ENCODE measurements at places on chromosomes 5 and 9.

DNA sequence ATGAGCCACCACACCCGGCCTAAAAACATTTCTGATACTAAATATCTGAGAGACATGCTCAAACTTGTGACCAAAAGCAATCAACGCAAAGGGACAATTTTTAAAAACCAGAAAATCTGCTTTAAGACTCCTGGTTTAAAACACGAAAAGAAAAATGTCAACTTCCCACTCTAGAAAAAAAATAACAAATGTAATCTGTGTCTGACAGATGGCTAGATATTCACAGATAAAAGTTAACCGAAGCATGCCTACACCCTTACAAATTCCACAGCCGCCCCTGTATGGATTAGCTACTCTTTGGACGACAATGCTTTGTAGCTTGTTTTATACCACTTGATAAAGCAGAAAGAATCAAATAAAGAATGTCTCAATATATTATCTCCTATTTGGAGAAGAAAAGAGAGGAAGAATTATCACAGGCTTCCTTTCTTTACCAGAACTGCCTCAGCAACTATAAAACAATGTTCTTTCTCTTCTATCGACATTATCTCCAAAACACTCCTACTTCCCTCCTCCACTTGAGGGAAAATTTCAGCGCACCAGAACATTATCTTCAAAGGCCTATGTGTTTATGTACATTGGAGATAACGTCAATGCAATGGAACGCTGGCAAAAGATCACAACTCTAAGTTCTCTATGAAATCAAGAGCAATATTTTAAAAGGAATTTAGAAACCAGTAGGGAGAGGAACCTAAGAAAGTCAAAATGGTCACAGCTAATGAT, 26.2 kb downstream of the CEMIP2 start:
- DNase-seq, result no peak

DNA sequence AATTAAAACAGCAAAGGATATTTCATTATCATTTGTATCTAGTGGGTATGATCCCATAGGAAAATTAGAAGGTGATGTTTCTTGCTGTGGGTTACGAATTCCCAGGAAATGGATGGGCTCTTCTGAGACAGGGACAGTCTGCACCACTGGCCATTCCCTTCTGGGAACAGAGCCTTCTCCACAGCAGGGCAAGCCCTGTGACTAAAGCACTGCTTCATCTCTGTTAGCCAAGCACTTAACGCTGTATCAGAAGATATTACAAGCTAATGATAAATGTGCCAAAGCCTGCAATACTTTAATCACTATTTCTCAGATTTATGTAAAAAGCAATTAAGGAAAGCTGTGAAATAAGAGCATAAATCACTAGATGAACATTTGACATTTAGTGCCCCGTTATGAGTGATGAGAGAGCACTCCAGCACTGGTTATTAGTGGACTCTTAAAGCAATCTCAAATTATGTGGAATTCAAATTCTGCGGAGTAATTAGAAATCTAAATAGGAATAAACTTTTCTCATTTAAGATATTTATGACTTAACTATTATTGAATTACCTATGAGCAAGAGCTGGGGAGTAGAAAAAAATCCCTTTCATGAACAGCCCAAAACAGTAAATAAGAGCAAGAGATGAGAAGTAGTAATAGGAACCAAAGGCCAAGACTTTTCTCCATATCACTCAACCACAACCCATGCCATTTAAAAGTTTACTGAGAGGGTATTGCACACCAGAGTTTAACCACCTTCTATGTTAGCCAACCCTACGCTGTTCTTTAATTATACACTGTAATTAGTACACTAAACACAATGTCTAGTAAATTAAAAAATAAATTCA, 49.2 kb downstream of the FAM240B start:
- DNase-seq, result no peak

DNA sequence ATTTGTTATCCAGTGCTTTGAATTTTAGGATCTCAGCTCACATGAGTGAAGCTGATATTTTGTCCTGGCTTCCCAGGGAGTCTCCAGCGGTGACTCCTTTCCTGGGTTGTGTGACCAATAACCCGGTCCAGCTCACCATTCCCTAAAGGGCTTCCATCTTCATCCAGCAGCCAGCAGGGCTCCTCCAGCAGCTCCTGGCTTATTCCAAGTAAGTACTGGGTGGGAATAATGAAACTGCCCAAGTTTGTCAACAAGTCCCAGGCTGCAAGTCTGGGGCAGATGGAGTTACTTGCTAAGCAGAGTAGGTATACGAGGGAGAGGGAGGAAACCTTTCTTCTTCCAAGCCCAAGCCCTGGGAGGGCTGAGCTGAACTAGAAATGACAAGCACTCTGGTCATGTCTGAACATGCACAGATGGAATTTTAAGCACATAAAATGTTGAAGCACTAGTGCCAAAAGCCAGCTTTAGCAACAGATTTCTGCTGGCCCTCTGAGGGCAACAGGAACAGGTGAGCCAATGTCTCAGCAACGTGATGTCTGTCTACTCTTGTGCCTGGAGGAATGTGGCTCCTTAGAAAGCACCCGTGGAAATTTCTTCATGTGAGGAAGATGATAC, 153.7 kb upstream of the DAPK1 start:
- DNase-seq, result no peak

- DNase-seq, result no peak
Observed at GRCh38 chr5:176884571-176884890, 14.6 kb downstream of the HK3 start.

GRCh38 chr5:149164731-149165130, 23.4 kb downstream of the ABLIM3 start:
- DNase-seq, result no peak

GRCh38 chr5:77770293-77771005, 5.7 kb downstream of the TBCA start:
- no peak for DNase-seq

DNA sequence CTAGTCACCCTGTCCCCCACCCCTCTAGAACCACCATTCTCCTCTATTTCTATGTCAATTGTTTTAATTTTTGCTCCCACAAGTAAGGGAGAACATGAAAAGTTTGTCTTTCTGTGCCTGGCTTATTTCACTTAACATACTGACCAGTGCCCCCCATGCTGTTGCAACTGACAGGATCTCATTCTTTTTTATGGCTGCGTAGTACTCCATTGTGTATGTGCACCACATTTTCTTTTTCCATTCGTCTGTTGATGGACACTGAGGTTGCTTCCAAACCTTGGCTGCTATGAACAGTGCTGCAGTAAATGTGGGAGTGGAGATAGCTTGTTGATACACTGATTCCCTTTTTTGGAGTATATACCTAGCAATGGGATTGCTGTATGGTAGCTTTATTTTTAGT, 7.4 kb upstream of the TERT start:
- no peak for DNase-seq

GRCh38 chr5:143771189-143771588, 40.8 kb upstream of the HMHB1 start:
- no peak for DNase-seq

GRCh38 chr9:26210338-26210851, 532.2 kb upstream of the TUSC1 start:
- DNase-seq, result no peak

GRCh38 chr5:54900984-54901725, 84.2 kb downstream of the ESM1 start:
- DNase-seq, result no peak

DNA sequence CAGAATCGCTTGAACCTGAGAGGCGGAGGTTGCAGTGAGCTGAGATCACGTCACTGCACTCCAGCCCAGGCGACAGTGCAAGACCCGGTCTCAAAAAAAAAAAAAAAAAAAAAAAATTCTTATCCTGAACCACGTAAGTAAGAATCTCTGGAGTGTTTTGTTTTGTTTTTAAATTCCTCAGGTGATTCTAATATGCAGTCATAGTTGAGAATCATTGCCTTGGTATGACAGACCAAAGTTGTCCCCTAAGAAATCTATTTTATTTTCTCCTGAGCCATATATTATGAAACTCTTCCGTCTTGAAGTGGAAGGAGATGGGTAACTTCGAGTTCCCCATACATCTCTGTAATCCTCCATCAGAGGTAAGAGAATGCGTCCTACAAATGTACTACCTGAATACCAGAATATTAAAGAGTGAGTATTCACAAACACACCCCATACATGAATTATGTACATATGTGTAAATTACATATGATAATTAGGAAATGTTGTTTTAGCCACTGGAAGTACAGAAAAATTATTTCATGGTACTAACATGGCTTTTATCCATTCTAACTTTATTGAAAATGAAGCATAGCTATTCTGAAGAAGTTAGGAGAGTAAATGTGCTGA, 26.7 kb upstream of the SVEP1 start:
- DNase-seq, result no peak

DNA sequence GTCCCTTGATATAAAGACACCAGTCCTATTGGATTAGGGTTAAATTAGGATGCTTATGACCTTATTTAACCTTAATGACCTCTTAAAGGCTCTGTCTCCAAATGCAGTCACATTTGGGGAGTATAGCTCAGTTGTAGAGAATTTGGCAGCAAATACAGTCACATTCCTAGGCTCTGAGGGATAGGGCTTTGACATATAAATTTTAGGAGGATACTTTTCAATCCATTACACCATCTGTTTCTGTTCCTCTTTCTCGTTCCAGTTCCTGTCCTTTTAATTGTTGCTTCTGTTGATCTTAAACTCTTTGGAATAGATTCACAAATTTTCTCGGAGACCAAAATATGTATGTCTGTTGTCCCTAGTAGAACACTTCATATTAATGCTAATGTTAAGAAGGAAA, 390.0 kb upstream of the PCSK5 start:
- no peak for DNase-seq

DNA sequence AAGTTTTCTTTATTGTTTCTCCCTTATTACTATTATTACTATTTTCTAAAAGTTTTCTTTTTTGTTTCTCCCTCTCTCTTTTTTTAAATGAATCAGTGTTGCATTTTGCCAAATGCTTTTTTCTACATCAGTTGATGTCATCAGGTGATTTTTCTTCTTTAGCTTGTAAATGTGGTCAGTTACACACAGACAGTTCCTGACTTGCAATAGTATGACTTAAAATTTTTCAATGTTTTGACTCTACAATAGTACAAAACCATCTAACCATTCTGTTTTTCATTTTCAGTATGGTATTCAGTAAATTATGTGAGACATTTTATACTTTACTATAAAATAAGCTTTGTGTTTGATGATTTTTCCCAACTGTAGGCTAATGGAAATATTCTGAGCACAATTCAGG, 443.0 kb downstream of the GADD45G start:
- DNase-seq, result no peak

- DNase-seq, result no peak
Observed at GRCh38 chr9:92746567-92747458, 17.8 kb downstream of the BICD2 start.

- DNase-seq, result no peak
Observed at GRCh38 chr5:316210-317085, 5.1 kb upstream of the AHRR start.

DNA sequence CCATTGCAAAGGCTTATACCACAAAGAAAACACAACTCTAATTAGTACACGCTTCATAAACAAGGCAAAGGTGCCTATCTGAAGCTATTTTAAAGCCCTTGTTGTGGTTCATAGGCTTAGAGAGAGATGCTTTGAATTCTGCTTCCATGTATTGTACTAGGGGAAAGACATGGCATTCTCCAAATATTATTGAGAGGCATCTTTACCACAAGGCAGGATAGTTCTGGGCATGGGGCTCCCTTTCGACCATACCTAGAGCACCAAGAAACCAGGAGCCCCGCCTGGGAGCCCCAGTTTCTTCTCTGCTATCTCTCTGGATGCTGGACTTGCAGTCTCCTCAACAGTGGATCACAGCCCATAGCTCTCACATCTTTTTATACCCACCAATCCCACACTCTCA, 93.7 kb downstream of the NFIB start:
- DNase-seq, result no peak
